ENCODE measurements at places on chromosomes 3 and 15.

DNA sequence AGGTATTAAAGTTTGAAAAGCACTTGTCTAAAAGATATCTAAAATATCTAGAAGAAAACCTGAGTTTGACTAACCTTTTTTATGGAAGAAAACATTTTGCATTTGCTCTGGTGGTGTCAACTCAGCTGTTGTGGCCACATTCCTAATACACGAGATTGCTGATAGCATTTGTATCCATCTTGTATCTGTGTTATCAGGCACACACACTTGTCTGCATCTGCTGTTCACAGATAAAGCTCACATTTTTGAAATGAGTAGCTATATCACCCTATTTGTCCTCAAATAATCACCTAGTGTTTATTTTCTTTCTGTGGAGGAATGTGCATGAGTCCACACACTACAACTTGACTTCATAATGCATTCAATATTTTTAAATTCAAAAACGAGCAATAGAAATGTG is 632.3 kb upstream of the NR2F2 start:
- DNase-seq = no peak

DNA sequence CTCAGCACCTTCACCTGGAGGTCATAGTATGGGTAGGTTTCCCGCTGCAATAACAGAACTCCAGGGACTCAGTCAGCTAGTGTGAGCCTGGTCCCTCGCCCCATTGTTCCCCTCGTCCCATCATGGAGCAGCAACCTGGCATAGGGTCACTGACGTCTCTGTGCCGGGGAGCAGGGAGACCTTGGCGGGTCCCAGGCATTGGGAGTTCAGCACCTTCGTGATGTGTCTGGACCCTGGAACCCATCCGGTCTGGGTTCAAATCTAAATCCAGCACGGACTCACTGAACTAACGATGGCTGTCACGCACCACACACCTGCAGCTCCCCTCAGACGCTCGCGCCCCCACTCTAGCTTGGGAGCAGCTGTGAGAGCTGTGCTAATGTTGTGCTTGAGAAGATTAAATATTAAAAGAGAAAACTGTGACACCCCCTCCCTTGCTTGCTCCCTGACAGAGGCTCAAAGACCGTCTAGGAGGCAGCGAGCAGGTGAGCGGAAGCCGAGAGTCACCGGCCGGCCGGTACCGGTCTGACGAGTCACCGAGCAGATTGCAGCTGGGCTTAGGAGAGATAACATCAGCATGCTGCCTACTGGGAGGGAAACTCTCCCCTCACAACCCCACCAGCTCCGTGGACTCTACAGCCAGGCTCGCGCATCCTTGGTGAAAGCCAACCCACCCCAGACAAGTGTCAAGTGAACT is 742 bp downstream of the PLA2G4F start:
- no peak for DNase-seq

- DNase-seq = no peak
Measured at GRCh38 chr3:122458992-122459391, 43.1 kb upstream of the WDR5B start.

- DNase-seq = no peak
Measured at GRCh38 chr3:117681619-117682018, 972.0 kb downstream of the TUSC7 start.
